ENCODE measurements at places on chromosomes 5 and 9.
A peak's percentile ranks its signal among the peaks of the same experiment; 100 is the strongest.

GRCh38 chr5:149497357-149497756, 53.9 kb downstream of the CSNK1A1 start:
- no peak for DNase-seq

GRCh38 chr5:133123297-133123696, 71.5 kb downstream of the HSPA4 start:
- no peak for DNase-seq

- peak; percentile 19 for DNase-seq
Observed at GRCh38 chr5:83608122-83608521, 112.5 kb downstream of the HAPLN1 start.

- DNase-seq: no peak
Observed at GRCh38 chr5:142915038-142915437, 144.9 kb downstream of the ARHGAP26 start.

GRCh38 chr5:171627936-171628632, 157.5 kb upstream of the SMIM23 start:
- no peak for DNase-seq

DNA sequence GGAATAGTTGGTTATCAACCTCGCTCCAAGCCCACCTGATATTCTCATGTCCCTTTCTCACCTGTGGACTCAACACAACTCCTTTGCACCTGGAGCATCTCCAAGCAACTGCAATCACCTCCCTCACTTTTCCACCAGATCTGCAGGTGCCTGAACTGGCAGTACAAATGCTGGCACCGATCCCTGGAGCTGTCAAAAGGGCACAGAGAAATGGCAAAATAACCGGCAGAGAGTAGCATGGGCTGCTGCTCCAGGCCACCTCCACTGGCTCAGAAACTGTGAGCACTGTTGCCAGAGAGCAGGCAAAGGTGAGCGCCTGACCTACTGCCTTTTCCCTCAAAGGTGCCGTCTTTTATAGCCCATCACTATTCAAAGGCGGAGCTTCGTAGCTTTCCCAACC, 14.7 kb downstream of the EQTN start:
- no peak for DNase-seq

- DNase-seq: no peak
Observed at GRCh38 chr9:1083325-1083913, 33.3 kb downstream of the DMRT2 start.

DNA sequence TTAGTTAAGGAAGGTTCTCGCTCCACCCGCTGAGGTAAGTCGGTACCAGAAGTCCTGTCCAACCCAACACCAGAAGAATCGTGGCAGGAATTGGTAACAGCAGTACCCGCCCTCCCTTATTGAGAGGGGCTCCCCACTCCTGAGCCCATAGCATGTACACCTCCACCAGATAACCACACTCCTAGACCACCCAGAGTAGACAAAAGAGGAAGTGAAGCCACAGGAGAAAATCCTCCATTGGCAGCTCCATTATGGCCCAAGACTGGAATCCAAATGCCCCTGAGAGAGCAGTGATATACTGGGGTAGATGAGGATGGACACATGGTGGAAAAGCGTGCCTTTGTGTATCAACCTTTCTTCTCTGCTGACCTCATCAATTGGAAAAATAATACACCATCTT, 106.1 kb upstream of the EPB41L4A start:
- DNase-seq: no peak

DNA sequence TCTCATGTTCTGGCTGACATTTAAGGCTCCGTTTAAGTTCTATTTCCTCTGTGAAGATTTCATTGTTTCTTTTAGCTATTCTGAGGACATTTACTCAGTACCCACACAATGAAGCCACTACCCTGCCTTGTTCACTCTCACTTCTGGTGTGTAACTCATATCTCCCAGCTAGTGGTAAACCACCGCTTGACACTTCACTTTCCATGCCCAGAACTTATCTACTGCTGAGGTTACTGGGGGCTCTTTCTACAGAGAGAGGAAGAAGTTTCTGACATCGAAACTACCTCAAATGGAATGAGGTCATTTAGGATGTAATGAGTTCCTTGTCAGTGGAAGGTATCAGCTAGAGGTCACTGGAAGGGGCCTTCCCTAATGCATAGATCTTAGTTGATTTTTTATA, 501.5 kb downstream of the DMAC1 start:
- DNase-seq: no peak

- no peak for DNase-seq
Observed at GRCh38 chr5:176736301-176736930, 73.9 kb upstream of the UNC5A start.

DNA sequence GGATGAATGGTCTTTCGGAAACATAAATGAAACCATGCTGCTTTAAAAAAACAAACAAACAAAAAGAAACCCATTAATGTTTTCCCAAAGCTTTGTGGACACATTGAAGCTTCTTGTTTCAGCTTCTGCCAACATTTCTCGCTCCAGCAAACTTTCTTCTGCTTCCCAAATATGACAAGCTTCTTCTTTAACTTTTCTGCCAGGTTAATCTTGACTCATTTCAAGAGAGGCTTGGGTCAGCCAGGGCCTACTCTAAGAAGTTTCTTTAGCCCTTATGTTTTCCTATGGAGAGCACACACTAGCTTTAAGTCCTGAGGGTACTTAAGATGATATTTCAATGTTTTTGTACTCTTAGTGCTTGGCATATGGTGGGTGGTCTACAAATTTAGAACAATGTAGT, 6.1 kb downstream of the ANXA1 start:
- no peak for DNase-seq

GRCh38 chr9:81559709-81560108, 129.6 kb downstream of the TLE1 start:
- no peak for DNase-seq

- no peak for DNase-seq
Observed at GRCh38 chr9:120893611-120894307, 16.8 kb upstream of the PHF19 start.

- DNase-seq: no peak
Observed at GRCh38 chr5:42157215-42157614, 232.1 kb downstream of the FBXO4 start.

- DNase-seq: no peak
Observed at GRCh38 chr9:95528908-95529502, 12.2 kb upstream of the PTCH1 start.

DNA sequence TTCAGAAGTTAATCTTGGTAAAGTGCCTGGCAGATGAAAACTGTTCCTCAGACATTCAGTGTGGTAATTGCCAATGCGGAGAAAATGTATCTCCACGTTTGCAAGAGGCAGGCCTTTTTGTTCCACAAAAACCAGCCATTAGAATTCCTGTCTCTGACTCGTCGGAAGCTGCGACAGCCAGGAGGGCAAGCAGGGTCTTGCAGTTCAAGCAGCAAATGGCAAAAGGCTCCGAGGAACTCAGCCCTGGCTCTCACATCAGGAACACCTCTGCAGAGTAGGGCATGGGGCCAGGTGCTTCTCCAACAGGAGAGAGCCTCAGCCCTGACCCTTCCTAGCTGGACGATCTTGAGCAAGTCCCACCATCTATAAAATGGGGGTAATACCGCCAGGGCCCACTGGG, 69.0 kb upstream of the CPLX2 start:
- DNase-seq: no peak
